ENCODE measurements at places on chromosomes 3 and 15.

DNA sequence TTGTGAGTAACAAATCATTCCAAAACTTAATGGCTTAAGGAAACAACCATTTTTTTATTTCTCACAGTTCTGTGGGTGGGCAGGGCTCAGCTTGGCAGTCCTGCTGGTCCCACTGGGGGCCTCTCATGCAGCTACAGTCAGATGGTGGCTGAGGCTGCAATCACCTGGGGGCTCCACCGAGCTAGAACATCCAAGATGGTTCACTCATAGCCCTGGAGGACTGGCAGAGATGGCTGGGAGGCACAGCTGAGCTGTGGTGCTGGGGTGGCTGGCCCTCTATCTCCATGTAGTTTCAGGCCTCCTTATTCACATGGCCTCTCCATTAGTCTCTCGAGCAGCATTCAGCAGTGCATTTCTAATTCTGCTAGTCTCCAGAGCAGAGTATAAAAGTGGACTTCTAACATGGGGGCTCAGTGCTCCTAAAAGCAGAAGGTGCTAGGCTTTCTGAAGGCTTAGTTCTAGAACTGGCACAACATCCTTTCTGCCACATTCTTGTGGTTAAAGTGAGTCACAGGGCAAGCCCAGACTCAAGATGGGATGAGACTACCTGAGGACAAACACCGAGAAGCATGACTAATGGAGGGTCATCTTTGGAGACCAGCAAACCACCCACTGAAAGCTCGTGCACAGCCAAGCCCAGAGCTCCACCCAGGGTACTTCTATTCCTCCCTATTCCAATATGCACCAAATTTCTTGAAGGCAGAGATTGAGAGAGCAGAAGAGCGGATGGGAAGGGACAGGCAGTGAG lies 6.3 kb downstream of the CAV3 start:
- no peak for DNase-seq

DNA sequence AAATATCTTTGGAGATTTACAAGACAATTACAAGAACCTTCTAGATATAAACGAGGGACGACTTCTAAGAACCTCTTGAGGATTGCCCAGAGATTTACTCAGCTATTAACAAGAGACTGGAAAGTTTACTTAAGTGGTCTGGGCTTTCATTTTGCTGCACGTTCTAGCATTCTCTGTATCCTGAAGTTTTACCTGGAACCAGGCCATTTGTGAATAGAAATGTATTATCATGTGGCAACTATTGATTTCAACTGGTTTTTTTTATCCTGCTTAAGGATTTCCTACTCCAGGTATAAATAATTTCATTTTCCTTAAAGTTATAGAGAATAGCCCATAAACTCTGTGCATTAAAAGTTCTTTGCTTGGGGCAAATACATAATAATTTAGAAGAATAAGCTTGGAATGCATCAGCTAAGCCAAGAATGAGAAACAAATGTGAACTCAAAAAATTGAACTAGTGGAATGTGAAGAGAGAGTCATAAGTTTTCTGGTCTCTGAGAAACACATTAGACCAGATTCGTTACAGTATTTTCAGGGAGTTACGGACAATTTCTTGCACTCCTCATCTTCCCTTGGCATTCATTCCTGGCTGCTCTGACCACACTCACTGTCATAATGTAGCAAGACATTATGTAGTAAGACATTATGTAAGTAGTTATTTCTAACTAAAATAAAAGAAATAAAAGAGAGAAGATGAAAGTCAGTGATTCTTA lies 1.3 kb downstream of the AQP9 start:
- no peak for DNase-seq

DNA sequence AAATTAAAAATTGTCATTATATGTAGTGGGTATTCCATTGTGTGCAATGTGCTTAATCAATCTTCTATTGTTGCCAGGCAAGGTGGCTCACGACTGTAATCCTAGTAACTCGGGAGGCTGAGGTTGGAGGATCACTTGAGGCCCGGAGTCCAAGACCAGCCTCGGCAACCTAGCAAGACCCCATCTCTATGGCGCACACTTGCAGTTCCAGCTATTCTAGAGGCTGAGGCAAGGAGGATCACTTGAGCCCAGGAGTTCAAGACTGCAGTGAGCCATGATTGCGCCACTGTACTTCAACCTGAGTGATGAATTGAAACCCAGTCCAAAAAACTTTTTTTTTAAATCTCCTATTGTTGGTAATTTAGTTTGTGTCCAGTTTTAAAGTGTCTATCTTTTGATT lies 33.4 kb upstream of the ABHD2 start:
- DNase-seq: no peak

- DNase-seq: no peak
Observed at GRCh38 chr3:127700406-127700805, 27.7 kb downstream of the ABTB1 start.

GRCh38 chr3:106204160-106204868 lies 335.5 kb upstream of the CBLB start:
- DNase-seq: no peak

DNA sequence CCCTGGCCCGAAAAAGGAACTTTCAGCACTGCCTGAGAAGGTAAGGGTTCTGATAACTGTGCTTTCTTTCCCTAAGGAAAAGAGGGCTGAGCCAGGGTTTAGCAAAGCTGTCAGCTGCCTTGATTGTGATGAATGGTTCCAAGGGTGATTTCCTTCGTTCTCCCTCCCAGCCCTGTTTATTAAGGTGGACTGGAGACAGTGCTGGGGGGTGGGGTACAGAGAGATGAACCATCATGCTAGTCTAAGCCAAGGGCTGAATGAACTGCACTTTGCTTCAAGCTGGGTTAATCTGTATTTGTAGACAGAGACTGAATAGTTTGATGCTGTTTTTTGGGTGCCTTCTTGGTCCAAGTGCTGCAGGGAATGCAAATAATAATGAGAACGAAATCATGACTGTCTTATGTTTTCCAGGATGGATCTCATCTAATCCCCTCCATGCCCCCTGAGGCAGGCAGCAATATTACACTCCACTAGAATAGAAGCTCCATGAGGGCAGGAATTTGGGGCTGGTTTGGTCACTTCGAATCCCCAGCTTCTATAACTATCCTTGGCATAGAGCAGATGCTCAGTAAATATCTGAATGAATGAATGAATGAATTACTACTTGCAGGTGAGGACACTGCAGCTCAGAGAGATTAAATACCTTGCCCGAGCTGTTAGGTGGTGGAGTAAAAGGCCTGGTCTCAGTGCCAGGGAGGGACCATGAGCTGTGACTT lies 10.9 kb downstream of the PXYLP1 start:
- no peak for DNase-seq
